Stimulated activated CD8-positive, alpha-beta memory T cell treated with anti-CD3 and anti-CD28 coated beads, Interleukin-2, amount 100 ng/mL, for 1 hour (primary cell): ENCODE measurements at places on chromosomes 5 and 9.

GRCh38 chr5:163612358-163613149 lies 107.1 kb downstream of the MAT2B start:
- DNase-seq: no peak

DNA sequence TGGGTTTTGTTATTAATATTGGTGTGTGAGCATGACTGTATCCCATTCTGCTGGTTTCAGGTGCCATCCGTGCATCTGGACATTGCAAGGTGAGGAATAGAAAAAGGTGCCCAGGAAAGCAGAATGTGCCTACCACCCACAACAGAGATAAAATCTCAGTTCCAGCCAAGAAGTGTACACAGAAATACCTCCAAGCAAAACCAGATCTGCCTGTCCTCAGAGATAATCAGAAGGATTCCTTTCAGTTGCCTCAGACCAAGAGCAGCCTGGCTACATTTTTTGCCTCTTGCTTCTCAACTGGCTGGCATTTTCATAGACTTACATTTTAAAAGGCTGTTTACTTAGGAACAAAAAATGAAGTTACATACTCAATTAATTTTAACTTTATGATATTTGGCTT lies 12.1 kb upstream of the ABLIM3 start:
- no peak for DNase-seq

- peak; percentile 23 for DNase-seq
These were observed 19.8 kb downstream of the TRIP13 start for GRCh38 chr5:912280-913091.

DNA sequence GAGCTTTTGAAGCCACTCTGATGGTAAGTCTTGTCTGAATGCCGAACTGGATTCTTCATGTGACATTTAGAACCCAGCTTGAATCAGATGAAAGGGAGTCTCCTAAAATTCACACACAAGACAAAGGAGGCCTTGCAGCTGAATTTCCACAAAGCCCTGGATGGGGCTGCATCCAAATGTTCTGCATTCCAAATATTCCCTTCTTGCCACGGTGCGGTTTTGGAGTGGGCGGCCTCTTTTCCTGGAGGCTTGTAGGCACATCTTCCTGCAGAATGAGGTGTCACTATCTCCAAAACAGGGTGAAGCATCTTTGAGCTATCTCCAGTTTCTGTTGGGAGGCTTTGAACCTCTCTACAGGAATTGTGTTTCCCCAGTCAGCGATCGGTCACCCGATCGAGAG lies 342.7 kb downstream of the ARHGEF28 start:
- DNase-seq: no peak

DNA sequence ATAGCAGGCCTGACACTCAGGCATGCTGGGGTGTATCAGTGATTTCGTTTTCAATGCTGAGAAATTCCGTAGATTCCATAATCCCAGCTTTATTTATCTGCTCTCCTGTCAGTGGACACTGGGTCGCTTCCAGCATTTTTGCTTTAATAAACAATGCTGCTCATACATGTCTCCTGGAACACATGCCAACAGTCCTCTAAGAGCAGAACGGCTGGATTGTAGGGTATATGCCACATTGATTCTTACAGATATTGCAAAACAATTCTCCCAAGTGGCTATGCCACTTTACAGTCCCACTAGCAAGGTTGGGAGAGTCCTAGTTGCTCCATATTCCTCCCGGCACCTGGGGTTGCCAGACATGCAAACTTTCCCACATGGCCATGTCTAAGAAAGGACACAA lies 81.9 kb downstream of the RAPGEF1 start:
- DNase-seq: no peak

GRCh38 chr5:68110264-68110663 lies 105.3 kb upstream of the PIK3R1 start:
- DNase-seq: no peak

DNA sequence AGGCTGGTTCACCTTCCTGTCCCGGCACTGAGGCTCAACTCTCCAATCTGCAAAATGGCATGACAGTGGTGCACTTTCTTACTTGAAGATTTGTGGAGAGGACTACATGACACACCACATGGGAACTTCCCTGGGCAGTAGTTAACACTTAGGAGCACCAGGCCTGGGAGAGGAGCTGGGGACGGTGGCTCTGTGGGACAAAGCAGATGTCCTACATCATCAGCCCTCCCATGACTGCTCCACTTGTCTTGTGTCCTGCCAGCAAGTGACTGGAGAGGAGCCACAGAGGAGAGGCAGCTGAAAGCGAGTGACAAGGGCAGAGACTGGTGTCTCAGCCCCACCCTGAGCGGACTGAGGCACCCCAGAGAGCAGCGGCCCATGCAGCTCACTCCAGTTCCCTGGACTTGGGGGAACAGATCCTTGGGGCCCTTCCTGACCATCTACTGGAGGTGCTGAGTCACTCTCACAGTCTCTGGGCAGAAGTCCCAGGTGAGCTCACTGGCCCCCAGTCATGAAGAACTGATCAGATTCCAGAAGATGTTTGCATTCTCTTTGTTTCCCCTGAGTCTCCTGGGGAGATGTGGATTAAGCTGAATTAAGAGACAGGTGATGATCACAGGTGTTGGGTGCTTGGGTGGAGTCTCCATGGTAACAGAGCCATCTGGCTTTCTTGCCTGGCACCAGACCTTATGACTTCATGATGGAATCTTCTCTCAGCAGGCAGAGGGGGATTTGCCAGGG lies 13.2 kb upstream of the SLC25A48 start:
- no peak for DNase-seq

DNA sequence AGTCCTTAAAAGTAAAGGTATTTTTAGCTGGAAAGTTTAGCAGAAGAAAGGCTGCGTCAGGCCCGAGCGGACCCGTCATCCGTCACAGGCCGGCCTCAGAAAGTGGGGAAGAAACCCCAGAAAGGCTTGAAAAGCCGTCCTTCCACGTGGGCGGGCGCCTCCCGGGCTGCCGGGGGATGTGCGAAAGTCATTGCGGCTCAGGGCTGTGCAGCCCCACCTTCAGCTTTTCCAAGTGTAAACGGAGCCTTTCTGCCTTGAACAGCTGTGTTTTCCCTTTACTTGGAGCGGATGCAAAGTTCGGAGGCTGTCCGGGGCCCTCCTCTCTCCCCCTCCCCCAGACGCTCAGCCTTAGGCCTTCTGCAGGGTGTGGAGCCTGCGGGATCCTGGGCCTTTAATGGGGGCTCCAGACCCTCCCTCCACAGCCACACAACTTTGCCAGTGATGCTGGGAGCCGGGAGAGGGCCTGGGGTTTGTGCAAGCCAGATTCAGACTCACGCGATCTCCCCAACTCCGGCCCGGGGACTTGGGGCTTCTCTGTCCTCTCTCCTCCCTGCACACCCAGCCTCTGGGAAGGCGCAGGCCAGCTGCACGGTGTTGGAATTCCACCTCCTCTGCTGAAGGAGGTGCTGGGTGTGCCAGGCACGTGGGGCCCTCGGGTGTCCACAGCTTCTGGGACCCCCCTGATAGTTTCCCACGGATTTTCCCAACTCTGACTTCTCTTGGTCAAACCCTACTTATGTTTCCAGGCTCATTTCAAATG lies 95.5 kb upstream of the RAPGEF1 start:
- DNase-seq: no peak

- no peak for DNase-seq
These were observed 129.2 kb downstream of the DMRT2 start for GRCh38 chr9:1179366-1179765.

GRCh38 chr5:53008751-53009150 lies 19.6 kb downstream of the ITGA2 start:
- no peak for DNase-seq

GRCh38 chr5:150731669-150732242 lies 27.1 kb downstream of the DCTN4 start:
- DNase-seq: no peak

GRCh38 chr5:131747180-131748105 lies 49.4 kb downstream of the FNIP1 start:
- no peak for DNase-seq

GRCh38 chr5:56482363-56482762 lies 249.2 kb upstream of the ANKRD55 start:
- DNase-seq: no peak

- DNase-seq: no peak
These were observed 337.1 kb downstream of the GADD45G start for GRCh38 chr9:89941875-89942274.

GRCh38 chr5:12292610-12293204 lies 388.5 kb upstream of the CTNND2 start:
- DNase-seq: no peak

GRCh38 chr9:120330031-120330430 lies 249.9 kb downstream of the CDK5RAP2 start:
- no peak for DNase-seq

DNA sequence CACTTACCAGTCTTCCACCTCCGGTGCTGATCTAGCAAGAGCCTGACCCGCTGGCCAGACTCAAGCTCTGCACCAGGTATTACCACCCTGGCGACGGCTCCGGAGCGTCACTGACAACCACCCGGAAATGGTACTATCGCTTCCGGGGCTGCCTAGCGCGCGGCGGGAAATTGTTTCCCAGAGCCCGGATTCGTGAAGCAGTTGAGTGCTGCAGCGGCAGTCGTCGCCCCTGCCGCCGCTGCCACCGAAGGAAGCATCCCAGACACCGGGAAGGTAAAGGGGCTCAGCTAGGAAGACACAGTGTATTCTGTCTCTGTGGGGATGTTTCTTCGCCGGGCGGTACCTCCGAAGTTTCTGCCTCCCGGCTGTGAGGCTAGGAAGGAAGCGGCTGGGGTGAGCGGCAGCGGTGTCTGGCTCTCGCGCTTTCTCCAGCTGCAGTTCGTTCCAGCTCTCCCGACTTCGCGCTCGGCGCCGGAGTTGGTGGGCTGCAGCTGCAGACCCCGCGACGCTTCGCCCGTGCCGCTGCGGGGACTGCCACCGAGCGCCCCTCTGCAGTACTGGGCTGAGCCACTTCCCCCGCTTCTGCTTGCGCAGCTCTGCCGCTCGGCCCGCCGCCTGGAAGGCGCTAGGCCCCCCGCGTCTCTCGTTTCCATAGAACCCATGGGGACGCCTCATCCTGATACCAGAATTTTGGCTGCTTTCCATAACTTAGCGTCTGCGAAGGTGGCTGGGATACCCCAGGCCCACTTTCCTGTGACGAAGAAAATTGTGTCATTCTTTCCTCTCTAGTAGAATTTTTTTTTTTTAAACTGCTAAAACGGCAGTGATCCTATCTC lies at the start of the genes KIAA0825 and SLF1:
Gene KIAA0825, minus strand, starts transcription at position 112 of the 836 bp plus-strand sequence. CDS start 81,478 bp downstream, outside the sequence.
Gene SLF1, plus strand, starts transcription at position 177 of the 836 bp plus-strand sequence. CDS start 10,142 bp downstream, outside the sequence.
- DNase-seq: peak; percentile 70

- DNase-seq: no peak
These were observed 57.6 kb downstream of the HMCN2 start for GRCh38 chr9:130323051-130323745.

- DNase-seq: no peak
These were observed 1.3 kb downstream of the OGN start for GRCh38 chr9:92402826-92403745.

DNA sequence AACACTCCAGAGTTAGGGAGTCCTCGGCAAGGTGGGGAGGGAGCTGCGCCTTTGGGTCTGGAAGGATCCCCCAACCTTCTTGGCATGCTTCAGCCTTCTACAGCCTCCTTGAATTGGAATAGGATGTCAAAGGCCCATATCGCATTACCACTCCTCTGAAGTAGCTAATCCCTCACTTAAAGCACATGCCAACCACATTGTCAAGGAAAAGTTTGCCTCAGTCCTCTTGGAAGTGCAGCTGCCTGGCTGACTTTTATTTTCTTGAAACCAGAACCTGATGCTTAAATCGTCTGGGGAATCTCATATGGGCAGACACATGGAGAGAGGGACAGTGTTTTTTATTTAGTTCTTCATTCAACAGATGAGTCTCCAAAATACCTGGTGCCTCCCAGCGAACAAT lies 14.5 kb downstream of the CXCL14 start:
- DNase-seq: no peak

DNA sequence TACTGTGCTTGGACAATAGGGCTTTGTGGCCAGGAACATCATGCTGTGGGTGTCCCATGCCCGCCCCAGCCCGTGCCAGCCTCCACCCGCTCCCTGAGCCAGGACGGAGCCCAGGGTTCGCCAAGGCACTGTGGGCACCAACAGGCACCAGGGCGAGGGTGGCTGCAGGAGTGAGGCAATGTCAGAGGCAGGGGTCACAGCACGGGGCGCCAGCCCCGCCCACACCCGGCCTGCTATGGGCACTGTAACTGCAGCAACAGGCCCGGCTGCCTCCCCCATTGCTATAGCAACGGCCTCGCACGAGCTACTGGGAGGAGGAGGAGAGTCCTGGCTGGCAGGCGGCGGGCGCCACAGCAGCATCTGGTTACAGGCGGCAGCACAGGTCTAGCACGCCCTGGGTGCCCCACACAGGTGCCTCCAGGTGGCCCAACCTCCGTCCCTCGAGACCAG lies 2.5 kb downstream of the ABCA2 start:
- no peak for DNase-seq

- no peak for DNase-seq
These were observed 25.0 kb downstream of the SGTB start for GRCh38 chr5:65696892-65697291.

DNA sequence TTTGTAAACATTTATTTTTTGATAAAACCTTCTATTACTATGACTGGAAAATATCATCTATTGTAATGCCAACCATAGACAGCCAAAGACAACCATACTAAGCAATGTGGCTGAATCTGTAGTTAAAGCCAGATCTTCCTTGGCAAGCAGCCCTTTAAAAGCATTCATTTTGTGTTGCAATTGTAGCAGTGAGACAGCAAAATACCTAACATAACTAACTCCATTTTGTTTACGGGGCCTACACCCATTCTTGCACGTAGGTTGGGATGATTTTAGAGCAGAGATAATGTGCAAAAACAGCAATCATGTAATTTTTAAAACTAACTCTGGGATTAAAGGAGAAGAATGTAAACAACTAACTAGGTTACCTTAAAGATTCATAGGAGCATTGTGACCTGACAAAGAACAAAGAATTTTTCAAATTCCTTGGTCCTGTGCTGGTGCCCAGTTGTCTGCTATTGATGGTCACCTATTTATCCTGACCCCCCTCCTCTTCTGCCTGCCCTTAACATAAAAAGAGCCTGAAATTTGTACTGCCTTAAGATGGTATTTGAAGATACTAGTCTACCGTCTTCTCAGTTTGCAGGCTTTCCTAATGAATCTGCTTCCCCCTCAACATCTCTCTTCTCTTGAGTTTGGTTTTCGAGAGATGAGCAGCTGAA lies 10.6 kb downstream of the IFNA1 start:
- DNase-seq: no peak

DNA sequence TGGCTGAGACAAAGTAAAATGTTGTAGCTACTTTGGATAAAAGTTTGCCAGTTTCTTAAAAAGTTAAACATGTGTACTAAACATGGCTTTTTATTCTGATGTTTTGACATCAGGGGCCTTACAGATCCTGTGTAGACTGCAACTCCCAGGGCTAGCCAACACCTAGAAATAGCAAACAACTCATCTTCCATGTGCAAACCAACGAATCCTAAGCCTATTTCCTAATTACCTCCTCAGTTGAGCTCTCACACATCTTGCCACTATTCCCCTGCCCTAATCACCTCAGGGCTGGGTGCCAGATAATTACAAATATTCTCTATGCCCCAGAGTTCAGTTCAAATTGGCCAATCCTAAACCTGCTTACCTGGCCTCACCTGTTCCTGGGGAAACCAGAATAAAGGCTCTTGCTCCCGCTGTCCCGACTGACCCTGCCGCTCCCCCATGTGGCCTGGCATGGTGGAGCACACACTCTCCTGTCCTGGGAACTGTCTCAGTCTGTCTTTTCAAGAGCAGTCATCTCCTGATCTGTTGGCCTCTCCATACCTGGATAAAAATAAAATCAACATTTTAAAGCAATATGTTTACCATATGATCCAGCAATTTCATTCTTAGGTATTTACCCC lies 37.1 kb upstream of the FAM169A start:
- no peak for DNase-seq

GRCh38 chr5:7377761-7378160 lies 18.2 kb upstream of the ADCY2 start:
- no peak for DNase-seq

GRCh38 chr9:5315187-5315923 lies 10.8 kb upstream of the RLN2 start:
- DNase-seq: no peak

- no peak for DNase-seq
These were observed 6.9 kb downstream of the ELL2 start for GRCh38 chr5:95954716-95955115.
